ENCODE measurements at places on chromosomes 4 and X.

DNA sequence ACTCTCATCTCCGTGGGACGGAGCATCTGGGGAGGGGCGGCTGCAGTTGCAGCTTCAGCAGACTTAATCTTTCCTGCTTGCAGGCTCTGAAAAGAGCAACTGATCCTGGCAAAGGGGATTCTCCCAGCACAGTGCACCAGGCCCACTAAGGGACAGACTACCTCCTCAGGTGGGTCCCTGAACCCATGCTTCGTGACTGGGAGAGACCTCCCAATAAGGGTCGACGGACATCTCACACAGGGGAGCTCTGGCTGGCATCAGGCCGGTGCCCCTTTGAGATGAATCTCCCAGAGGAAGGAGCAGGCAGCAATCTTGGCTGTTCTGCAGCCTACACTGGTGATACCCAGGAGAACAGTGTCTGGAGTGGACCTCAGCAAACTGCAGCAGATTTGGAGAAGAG, 303.3 kb upstream of the FGF16 start:
- no peak for DNase-seq

- no peak for DNase-seq
Measured at GRCh38 chr4:180571516-180572055, 1671.6 kb upstream of the TENM3 start.

DNA sequence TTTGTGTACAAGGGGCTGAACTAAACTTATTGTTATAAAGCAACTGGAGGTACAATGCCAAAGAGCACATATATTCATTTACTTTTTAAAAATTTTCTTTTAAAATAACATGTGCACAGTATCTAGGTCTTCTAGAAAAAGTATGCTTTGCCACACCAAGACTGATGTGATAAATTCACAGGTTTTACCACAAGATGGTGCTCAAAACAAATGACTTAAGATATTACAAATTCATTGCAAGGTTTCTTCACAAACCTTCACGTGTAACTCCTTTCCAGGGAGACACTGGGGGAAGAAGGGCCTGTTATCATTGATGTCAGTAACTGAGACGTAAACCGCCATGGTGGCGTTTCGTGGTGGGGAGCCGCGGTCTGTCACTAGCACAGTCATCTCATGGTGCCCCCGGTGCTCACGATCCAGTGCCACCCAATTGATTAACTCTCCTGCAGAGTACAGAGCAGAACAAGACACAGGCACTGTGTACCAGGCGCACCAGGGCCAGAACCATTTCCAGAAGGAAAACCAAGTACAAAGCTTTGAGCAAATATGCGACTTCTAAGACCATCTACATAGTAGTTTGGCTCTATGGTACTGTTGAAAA, 162.2 kb downstream of the DCHS2 start:
- DNase-seq: no peak

GRCh38 chr4:98873059-98873458, 55.9 kb downstream of the EIF4E start:
- no peak for DNase-seq

DNA sequence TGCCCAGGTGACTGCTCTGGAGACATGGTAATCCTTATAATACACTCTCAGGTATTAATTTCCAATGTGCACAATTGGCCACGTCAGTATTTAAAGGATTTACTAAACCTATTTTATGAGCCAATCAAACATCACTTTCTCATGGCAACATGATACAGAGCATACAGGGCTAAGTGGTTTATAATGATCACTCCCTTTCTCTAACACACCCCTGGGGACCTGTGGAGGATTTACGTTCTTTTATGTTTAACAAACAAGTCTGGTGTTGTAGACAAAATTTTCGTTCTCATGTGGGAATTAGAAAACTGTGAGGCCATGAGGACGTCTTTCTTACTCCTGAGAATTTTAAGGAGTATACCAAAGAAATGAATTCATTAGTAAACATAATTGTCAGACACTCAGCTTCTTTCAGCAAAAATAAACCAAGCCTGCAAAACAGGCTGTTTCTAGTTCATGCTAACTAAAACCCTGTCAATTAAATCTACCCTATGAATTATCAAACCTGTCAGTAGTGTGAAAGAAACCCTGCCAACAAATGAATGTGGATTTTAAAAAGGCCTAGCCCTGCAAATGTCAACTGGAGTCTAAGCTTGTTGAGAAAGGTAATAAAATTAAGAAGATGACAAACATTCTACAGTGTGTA, 155.8 kb downstream of the PDGFC start:
- no peak for DNase-seq

DNA sequence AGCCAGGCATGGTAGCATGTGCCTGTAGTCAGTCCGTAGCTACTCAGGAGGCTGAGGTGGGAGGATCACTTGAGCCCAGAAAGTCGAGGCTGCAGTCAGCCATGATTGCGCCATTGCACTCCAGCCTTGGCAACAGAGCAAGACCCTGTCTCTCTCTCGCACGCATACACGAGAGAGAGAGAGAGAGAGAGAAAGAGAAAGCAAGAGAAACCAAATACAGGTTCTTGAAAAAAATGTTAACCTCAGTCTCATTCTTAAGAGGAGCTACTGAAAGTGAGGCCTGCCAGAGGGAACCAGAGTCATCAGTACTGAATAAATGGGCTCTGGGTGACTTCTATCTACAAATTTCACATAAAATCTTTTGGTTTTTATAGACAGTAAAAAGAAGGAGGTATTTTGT, 42.9 kb downstream of the KIAA0232 start:
- DNase-seq: no peak

DNA sequence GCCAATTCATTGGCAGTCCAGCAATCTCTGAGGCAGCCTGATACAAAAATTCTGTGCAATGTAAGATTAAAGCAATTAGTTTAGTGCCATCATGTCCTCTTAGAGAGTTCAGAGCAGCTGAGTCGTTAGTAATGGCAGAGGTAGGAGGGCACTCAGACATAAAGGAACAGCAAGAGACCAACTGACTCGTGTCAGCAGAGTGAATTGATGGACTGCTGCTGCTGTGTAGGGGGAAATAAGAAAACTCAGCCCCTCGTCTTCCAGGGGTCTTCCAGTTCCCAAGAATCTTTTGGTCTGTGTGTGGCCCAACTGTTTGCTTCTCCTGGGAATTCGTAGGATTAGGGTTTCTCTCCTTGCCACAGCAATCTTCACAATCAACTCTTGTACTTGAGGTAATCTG, 100.9 kb downstream of the TTC29 start:
- DNase-seq: no peak

GRCh38 chr4:82508011-82508410, 53.8 kb downstream of the TMEM150C start:
- no peak for DNase-seq

GRCh38 chrX:151004085-151004484, 20.9 kb downstream of the HMGB3 start:
- no peak for DNase-seq

DNA sequence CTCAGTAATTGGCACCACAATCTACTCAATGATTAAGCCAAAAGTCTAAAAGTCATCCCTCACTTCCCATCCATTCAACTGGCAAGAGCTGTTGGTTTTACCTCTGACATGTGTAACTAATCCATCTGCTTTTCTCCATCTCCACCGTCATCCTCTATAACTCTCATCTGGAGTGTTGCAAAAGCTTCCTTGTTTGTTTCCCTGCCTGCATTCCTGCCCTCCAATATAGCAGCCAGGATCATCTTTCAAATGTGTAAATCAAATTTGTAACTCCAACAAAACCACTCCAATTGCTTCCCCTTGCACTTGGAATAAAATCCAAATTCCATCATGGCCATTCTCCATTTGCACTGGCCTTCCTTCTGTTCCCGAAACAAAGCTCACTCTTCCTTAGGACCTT, 4.3 kb upstream of the PLAC8 start:
- DNase-seq: no peak

GRCh38 chr4:144646523-144647094, 653 bp downstream of the HHIP start:
- peak; percentile 17 for DNase-seq

Data from stimulated activated naive CD8-positive, alpha-beta T cell treated with anti-CD3 and anti-CD28 coated beads, Interleukin-15, amount 100 ng/mL, for 72 hours (primary cell).